HCT116 (cell line): ENCODE measurements at places on chromosomes 11 and 22. TPM values are rescaled to one million over a fixed set of nuclear protein-coding genes. Genes with fewer than 3 reads are reported as not detected.

The PHOX2A gene
- total RNA-seq = not detected

The MS4A12 gene
- not detected for total RNA-seq

The EED gene
- 25.2 TPM for total RNA-seq

The KCNK4 gene
- total RNA-seq = not detected

The ANKK1 gene
- 0.22 TPM for total RNA-seq

The OR56A1 gene
- total RNA-seq = not detected

The DDIAS gene
- 17.1 TPM for total RNA-seq

The DUSP8 gene
- total RNA-seq = 10.2 TPM

The OR2D2 gene
- total RNA-seq = 0.20 TPM

The SCGB1A1 gene
- total RNA-seq = 2.0 TPM

The NDUFC2 gene
- 225 TPM for total RNA-seq

The CCDC116 gene
- total RNA-seq = 0.66 TPM

The PAMR1 gene
- total RNA-seq = not detected

The OR10D3 gene
- not detected for total RNA-seq

The MRGPRE gene
- total RNA-seq = not detected

The CHEK2 gene
- total RNA-seq = 47.1 TPM

The ACR gene
- total RNA-seq = 1.5 TPM

The SPINDOC gene
- total RNA-seq = 50.9 TPM

The EHF gene
- total RNA-seq = 51.5 TPM

The POU2AF1 gene
- 0.17 TPM for total RNA-seq

The NEFH gene
- total RNA-seq = not detected

The IL10RA gene
- 1.7 TPM for total RNA-seq
